ENCODE measurements at places on chromosomes 5 and 9.

DNA sequence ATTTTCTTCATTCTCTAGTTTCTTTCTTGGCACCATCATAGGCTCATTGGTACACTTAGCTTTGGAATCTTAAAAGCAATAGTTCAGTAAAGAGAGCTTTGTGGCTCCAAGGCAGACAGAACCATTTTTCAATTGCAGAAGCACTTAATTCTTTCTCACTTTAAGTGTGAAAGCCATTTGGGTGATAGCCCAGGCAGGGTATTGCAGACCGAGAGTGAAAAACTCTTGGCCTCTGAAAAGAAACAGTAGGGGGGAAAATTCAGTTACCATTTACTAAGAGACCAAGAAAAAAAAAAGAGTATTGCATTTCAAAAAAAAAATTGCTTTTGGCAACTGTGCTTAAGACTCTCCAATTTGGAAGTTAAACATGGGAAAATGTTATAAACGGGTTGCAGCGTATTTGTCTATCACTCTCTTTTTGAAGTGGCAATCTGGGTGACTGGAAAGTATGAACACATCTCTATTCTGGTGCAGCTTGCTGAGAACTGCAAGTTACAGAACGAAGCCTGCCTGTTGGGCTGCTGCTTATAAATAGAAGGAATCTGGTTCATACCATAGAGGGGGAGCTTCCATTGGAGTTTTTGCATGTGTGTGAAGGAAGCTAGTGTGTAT is 170.5 kb downstream of the TLE4 start:
- no peak for DNase-seq

GRCh38 chr5:96616801-96617200 is 45.4 kb upstream of the CAST start:
- no peak for DNase-seq

DNA sequence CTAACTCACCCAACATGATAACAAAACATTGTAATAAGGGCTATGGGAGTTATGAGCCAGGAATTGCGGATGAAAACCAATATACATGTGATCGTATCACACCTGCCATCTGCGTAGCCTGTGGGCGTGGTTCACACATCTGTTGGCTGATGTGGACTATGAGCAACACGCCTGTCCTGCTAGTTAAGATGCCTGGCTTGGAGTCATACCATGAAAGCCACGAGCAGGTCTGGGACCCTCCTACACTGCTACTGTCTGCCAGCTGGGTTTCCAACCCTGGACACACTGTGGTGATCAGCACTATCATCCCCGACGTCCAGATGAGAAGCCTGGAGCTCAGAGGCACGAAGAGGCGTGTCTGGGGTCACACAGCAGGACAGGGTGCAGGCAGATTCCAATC is 40.2 kb downstream of the STK10 start:
- DNase-seq, result no peak

- DNase-seq, result no peak
Measured at GRCh38 chr5:152900332-152900731, 495.3 kb upstream of the NMUR2 start.

- DNase-seq, result no peak
Measured at GRCh38 chr5:156328766-156329165, 1.8 kb downstream of the SGCD start.

GRCh38 chr5:168319774-168320173 is 28.3 kb downstream of the WWC1 start:
- no peak for DNase-seq

GRCh38 chr9:117718701-117719100 is 14.5 kb downstream of the TLR4 start:
- no peak for DNase-seq

DNA sequence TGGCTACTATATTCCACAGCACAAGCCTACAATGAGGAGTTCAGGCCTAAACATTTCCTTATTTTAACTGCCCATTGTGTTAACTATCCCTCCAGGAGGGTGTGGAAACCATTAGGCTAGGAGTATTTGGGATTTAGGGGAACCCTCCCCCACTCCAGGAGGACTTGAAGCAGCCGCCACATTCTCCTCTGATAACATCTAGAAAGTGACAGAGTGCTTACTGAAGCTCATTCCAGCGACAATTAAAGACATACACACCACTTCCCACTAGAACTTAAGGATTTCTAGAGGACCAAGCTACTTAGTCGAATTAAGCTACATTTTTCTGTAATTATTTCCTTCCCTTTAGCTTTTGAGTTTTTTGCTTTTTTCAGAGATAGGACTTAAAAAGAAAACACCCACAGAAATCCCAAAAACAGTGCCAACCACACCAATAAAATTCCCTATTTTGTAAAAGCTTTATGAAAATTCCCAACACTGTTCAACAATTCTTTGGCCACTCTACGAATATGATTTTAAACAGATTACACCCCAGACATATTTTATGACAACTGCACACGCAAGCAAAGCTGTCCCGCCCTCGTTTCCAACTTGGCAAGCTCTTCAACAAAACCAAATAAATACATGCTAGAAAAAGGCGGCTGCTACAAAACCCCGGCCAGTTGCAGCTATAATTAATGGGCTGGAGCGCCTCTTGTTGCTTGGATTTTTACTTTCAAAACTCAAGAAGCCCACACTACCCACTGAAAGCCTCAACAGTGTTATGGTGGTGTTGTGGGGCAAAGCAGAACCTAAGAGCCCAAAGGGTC is 4.5 kb downstream of the ROR2 start:
- DNase-seq, result no peak

GRCh38 chr9:86075132-86076109 is 23.9 kb downstream of the GOLM1 start:
- peak; percentile 55 for DNase-seq

DNA sequence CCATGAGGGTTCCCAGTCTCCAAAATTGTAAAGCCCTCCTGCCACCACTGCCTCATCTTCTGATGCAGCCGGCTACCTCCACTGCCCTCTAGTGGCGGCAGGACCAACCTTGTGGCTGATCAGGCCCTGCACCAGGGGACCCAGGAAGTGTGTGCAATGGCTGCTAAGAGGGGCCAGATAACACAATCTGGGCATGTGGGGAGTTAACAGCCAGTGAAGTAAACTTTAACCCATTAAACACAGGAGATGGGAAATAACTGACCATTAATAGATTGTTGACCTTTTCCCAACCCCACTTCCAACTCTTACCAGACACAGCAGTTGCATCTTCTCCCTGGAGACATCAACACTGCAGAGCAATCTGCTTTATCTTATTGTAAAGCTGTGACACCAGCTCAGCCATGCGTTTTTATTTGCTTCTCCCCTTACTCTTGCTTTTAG is 63.3 kb downstream of the FREM1 start:
- peak; percentile 80 for DNase-seq
